NCI-H1694 treated with DMSO at 0.1 percent for 48 hours (cell line): ENCODE measurements at places on chromosomes 12 and 14.

- peak; percentile 51 for DNase-seq
Observed at GRCh38 chr14:24307575-24308341, at the start of gene CIDEB. Gene CIDEB, minus strand, starts transcription at chr14:24307977. Its CDS starts 119 bp downstream, at chr14:24307858.

DNA sequence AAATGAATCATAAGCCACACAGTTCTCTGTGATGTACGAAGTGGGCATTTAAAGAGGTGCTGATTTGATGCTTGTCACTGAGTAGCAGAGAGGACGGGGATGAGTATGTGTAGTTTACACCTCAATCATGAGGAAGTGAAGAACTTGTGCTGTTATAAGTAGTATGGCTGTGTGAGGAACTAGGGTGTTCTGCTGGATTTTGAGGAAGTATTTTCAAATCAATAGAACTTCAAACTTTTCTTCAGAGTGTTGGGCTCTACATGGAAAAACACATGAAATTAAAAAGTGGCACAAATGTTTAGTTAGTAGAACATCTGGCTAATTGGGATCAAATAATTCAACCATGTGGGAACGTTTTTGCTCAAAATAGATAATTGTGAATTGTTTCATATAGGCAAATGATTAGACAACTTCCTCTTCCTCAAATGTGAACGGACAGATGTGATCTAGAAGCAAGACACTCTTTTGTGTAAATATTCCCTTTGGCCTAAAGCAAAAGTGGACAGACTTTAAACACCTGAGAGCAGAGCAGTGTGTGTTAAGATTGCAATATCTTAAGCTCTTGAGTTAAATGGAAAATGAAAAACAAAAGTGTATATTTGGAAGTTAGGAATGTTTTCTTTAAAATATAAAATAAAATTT, 168.5 kb downstream of the NAV3 start:
- no peak for DNase-seq

- DNase-seq: no peak
Observed at GRCh38 chr12:3428631-3429030, 62.4 kb upstream of the PRMT8 start.

DNA sequence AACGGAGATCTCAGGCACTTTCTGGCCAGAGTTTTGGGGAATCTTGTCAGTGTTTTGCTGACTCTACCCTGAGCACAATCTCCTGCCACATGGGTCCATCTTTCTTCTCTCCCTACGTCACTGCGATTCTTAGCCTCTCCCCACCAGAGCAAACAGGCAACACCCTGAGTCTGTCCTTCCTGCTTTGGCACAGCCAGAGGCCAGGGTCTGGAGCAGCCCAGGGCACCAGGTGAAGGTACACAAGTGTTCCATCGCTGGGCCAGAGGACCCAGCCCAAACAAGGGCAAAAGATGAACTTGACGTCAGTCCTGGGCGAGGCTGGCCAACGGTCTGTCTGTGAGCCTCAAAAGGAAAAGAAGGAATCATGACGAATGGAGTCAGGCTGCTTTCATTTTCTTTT, 12.7 kb upstream of the CCDC177 start:
- DNase-seq: no peak

- DNase-seq: no peak
Observed at GRCh38 chr12:107493135-107493494, 192.5 kb upstream of the PWP1 start.

- no peak for DNase-seq
Observed at GRCh38 chr12:109309381-109310246, 530 bp upstream of the FOXN4 start.

- no peak for DNase-seq
Observed at GRCh38 chr14:34254031-34254430, 208.0 kb downstream of the SPTSSA start.

GRCh38 chr14:24441904-24442239, 704 bp downstream of the SDR39U1 start:
- peak; percentile 52 for DNase-seq

DNA sequence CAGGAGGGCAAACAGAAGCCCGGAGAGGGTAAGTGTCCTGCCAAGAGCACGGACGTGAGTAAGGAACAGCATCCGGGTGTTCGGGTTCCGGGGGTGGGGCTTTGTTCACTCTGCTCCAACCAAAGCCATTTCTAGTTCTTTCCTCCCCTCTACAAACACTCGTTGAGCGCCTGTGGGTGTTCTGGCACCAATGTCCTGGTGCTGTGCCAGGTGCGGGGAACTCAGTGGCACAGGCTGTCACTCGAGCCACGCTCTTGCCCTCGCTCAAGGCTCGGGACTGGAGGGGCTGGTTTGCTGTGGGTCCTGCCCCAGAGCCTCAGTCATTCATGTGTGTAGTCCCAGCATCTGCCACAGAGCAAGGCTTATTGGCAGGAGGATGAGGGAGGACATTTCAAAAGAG, 157.5 kb downstream of the CALM1 start:
- peak; percentile 95 for DNase-seq

GRCh38 chr12:104604995-104605675, 148.4 kb downstream of the CHST11 start:
- DNase-seq: no peak

GRCh38 chr12:124217508-124218242, 77.2 kb upstream of the RFLNA start:
- no peak for DNase-seq

GRCh38 chr12:59619461-59620240, 23.8 kb downstream of the SLC16A7 start:
- DNase-seq: no peak

- no peak for DNase-seq
Observed at GRCh38 chr12:12691549-12691948, 4.4 kb downstream of the GPR19 start.

GRCh38 chr12:67969134-67969802, 20.0 kb upstream of the IFNG-AS1 start:
- no peak for DNase-seq

DNA sequence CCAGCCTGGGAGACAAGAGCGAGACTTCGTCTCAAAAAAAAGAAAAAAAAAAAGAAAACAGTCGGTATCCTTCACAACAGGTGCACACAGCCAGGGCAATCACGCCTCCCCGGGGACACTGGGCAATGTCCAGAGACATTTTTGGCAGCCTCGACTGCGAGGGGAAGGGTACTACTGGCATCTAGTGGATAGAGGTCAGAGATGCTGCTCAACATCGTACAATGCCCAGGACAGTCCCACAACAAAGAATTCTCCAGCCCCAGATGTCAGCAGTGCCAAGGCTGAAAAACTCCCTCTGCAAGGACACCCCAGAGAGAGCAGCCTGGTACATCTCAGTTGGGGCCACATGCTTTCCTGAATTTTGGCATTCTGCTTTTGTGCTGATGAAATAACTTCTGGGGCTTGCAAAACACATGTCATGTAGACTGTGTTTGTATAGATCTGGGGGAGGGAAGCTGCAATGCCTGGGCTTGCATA, 21.5 kb downstream of the ALDH2 start:
- DNase-seq: no peak

GRCh38 chr12:120757226-120757742, 31.7 kb downstream of the ACADS start:
- DNase-seq: no peak

- DNase-seq: no peak
Observed at GRCh38 chr12:130433834-130434233, 96.1 kb downstream of the PIWIL1 start.

- peak; percentile 34 for DNase-seq
Observed at GRCh38 chr12:32478858-32479725, 79.7 kb downstream of the FGD4 start.

- DNase-seq: no peak
Observed at GRCh38 chr12:129096968-129097367, 243.7 kb downstream of the GLT1D1 start.

DNA sequence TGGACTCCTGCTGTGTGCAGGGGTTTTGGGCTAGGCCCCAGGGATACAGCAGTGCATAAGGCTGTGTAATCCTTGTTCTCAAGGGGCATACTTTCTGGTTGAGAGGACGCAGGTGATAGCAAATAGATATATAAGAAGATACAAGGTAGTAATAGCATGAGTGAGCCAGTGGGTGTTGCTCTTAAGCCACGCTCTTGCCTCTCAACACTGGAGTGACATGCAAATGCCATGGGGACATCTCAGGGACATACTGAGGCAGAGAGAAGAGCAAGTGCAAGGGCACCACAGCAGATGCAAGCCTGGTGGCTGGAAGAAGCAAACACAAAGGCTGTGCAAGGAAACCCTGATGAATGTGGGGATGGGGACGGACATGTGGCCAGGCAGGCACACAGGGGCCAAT, 223.3 kb downstream of the CHST11 start:
- peak; percentile 14 for DNase-seq

GRCh38 chr14:36134038-36134437, 42.5 kb downstream of the PTCSC3 start:
- no peak for DNase-seq

DNA sequence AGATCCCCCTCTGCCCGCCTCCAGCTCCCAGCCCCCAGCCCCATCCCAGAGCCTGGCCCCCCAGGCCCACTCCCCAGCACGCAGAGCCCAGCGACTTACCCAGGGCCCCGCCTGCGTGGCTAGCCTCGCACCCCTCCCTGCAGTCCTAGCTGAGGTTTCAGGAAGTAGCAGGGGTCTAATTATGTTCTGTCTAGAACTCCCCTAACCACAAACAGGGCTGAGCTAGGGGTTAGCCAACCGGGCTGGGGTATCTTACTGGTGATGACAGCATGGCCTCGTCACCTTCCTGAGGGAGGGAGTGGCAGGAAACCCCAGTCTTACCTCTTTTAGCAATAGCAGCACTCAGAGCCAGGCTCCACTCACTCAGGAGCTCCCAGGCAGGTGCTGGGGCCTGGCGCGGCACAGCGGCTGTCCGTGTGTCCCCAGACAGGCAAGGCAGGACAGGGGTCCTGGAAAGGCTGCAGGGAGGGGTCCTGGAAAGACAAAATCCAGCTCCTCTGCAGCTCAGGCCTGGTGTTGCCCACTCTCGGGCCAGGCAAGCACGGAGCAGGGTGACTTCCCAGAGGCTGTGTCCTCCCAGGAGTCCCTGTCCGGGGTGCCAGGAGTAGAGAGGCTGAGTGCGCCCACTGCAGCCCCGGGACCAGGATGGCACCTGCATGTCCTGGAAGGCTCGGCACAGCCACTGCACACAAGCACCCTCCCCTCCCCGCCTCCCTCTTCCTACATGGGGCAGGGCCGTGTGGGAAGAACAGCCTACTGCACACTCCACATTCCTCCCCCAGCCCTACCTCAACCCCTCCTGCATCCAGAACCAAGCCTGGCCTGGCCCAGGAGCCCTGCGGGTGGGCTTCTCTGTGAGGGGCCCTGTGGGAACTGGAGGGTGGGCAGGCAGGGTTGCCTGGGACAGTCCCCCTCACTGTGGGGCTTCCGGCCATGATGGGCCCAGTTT, at the start of gene GPR132:
Gene GPR132 (minus strand): TSS at position 151 of the 949 bp plus-strand sequence. CDS start 10,010 bp downstream, outside the sequence.
- DNase-seq: no peak

GRCh38 chr14:72636871-72637270, 257.0 kb downstream of the DPF3 start:
- no peak for DNase-seq

DNA sequence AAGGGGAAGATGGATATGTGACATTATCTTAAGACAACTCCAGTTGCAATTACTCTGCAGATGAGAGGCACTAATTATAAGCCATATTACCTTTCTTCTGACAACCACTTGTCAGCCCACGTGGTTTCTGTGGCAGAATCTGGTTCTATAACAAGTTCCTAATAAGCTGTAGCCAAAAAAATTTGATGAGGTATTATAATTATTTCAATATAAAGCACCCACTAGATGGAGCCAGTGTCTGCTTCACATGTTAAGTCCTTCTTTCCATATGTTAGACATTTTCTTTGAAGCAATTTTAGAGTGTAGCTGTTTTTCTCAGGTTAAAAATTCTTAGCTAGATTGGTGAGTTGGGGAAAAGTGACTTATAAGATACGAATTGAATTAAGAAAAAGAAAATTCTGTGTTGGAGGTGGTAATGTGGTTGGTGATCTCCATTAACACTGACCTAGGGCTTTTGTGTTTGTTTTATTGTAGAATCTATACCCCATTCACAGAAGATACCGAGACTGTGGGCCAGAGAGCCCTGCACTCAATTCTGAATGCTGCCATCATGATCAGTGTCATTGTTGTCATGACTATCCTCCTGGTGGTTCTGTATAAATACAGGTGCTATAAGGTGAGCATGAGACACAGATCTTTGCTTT, 36.9 kb downstream of the PSEN1 start:
- peak; percentile 92 for DNase-seq

DNA sequence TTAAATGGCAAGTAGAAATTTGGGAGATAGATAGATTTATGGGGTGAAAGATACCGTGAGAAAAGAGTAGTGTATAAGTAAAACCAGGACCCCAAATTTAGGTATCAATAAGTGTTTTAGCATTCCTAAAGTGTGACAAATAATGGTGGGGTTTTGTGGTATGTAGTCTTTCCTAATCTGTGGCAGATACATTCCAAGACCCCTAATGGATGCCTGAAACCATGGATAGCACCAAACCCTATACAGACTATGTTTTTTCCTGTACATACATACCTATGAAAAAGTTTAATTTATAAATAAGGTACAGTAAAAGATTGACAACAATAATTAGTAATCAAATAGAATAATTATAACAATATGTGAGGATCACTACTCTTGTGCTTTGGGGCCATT, 14.4 kb upstream of the TCP11L2 start:
- DNase-seq: no peak

DNA sequence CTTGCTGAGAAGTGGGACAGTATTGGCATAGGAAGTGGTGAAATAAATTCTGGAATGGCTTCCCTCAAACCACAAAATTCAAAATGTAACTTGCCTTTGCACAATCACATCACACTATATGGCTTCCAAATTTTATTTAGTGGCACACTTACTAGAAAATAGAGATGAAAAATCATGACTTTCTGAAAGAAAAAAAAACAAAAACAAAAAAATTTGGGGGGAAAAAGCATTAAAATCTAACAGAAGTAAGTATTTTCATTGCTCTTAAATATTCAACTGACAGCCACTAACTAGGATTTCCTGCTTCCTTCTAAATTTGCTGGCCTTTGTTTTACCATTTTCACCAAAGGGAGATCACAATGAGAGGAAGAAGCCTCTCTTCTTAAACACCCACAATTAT, 23.0 kb downstream of the ATF7 start:
- DNase-seq: no peak

GRCh38 chr12:117686911-117687377, 281.8 kb downstream of the KSR2 start:
- no peak for DNase-seq
